Smooth muscle cell of the coronary artery (primary cell): ENCODE measurements at places on chromosomes 4 and X. TPM values are rescaled to one million over a fixed set of nuclear protein-coding genes. Genes with fewer than 3 reads are reported as not detected.

The SMIM10L2A gene
- 0.08 and 0.35 TPM in 2 replicates for total RNA-seq

The DMRTC1B gene
- total RNA-seq: not detected in 2 replicates

The TREX2 gene
- total RNA-seq: 2.3 and 2.9 TPM in 2 replicates

The SLC6A14 gene
- total RNA-seq: not detected in 2 replicates

The RRH gene
- 0.08 TPM in 1 of 2 replicates, not detected in the other for total RNA-seq

The FGFBP2 gene
- not detected in 2 replicates for total RNA-seq

The ANOS1 gene
- total RNA-seq: 0.94 and 11.7 TPM in 2 replicates

The LRIT3 gene
- not detected in 2 replicates for total RNA-seq

The MAGEE1 gene
- total RNA-seq: 0.83 and 0.94 TPM in 2 replicates

The KLB gene
- total RNA-seq: not detected in 2 replicates

The DMP1 gene
- not detected in 2 replicates for total RNA-seq

The HMGN5 gene
- total RNA-seq: 0.53 TPM in 1 of 2 replicates, not detected in the other

The KLHL4 gene
- 1.1 and 4.5 TPM in 2 replicates for total RNA-seq

The FAT1 gene
- total RNA-seq: 167 and 434 TPM in 2 replicates

The SUPT20HL1 gene
- under 0.01 TPM in 1 of 2 replicates, not detected in the other for total RNA-seq

The BEND2 gene
- not detected in 2 replicates for total RNA-seq

The PABPC1L2B gene
- not detected in 2 replicates for total RNA-seq

The NSG1 gene
- total RNA-seq: 0.23 and 35.2 TPM in 2 replicates
